SK-N-DZ (cell line): ENCODE measurements at places on chromosomes 3 and 15.

- no peak for DNase-seq
Observed at GRCh38 chr3:25297667-25298585, 130.1 kb upstream of the RARB start.

GRCh38 chr3:9951962-9952805, at the start of gene PRRT3:
Gene PRRT3, minus strand, starts transcription at chr3:9952408. Its CDS starts 2,293 bp downstream, at chr3:9950115.
- peak; percentile 68 for DNase-seq

GRCh38 chr3:49799105-49799504, 568 bp downstream of the CDHR4 start:
- no peak for DNase-seq

DNA sequence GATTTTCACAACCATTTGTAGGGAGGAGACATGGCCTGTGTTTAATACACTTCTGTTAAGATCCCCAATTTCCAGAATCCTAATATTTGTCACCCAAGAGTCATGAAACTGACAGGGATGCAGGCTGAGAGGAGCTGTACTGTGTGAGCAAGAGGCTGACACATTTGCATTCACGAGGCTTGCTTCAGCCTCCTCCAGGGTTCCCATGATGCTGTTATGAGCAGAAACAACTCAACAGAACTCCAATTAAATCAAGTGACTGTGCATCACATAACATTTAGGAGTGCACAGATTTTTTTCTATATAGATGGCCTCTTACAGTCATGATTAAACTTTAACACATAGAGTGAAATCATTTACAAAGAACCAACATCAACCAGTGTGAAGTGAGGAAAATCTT, 292.3 kb upstream of the STT3B start:
- no peak for DNase-seq

- no peak for DNase-seq
Observed at GRCh38 chr15:40843261-40843884, 475 bp upstream of the SPINT1 start.
